Activated T-cell treated with anti-CD3 and anti-CD28 coated beads, Interleukin-2, amount 50 U/mL, for 24 hours (primary cell): ENCODE measurements at places on chromosomes 13 and 19.

- DNase-seq = no peak
Observed at GRCh38 chr19:45576682-45577081, 7.9 kb downstream of the OPA3 start.

DNA sequence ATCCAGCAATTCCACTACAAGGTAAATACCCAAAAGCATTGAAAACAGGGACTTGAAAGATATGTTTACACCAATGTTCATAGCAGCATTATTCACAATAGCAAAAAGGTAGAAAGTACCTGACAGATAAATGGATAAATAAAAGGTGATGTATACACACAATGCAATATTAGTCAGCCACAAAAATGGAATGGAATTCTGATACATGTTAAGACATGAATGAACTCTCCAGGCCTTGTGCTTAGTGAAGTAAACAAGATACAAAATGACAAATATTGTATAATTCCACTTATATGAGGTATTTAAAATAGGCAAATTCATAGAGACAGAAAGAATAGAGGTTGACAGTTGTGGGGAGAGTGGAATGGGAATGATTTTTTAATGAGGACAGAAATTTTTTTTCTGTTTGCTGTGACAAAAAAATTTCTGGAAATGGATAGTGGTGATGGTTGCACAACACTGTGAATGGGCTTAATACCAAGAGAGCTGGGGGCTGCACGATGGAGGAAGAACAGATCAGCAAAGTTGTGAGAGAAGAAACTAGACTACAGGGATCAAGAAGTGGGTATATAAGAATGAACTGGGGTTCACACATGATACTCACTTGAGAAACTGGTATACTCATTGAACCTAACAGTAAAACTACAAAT, 137.2 kb downstream of the MZT1 start:
- DNase-seq = no peak

GRCh38 chr13:42950181-42950580, 41.9 kb downstream of the EPSTI1 start:
- no peak for DNase-seq

DNA sequence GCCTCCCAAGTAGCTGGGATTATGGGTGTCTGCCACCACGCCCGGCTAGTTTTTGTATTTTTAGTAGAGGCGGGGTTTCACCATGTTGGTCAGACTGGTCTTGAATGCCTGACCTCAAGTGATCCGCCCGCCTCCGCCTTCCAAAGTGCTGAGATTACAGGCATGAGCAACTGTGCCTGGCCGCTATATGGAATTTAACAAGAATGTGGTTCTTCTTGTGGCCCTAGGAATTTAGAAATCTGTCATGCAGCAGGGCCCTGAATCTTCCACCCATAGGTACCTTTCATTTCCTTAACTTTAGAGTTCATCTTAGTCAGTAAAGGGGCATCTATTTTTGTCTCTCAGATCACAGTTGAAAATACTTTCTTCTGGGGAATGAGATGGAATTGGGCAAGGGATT, 25.6 kb upstream of the NDFIP2 start:
- DNase-seq = no peak

GRCh38 chr19:50507376-50507775, 3.6 kb downstream of the JOSD2 start:
- no peak for DNase-seq

- DNase-seq = peak; percentile 95
Observed at GRCh38 chr19:54168174-54168917, 4.6 kb downstream of the TMC4 start.

DNA sequence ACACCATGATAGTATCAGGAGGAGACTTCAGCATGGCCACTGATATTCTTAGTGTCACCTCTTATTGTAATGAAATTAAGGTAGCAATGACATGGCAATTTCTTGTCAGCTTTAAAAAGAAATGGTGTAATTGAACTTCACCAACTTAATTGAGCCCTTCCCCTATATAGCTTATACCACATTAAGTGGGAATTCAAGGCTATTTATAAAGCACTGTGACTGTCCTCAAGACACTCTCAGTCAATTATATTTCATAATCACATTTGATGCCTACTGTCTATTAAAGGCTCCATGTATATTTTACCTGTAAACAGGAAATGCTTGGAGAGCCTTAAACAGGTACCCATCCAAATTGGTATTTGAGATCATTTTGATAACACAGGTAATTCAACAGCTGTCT, 28.3 kb downstream of the KLF12 start:
- no peak for DNase-seq

DNA sequence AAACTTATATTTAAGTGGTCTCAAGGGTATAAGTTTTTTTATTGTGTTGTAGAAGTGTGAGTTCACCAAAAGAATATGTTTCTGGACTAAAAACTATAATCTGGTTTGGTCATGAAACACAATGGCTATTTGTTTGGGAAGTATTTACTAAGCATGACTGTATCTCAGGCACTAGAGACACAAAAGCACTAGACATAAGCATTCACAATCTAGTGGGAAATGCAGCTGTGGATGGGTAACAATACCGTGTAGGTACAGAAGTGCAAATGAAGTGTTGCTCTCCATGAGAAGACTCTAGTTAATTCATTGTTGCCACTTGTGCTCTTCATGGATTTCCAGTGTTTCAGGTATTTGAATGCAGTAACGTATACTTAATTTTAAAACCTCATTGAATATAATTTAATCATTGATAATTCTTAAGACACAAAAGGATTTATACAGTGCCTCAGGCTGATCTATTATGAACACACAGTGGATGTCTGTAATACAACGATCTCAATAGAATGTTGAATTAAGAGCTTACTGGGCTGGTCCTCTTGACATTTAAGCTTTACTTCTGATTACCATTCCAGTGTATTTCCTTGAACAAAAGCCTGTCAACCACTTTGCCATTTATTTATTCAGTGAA, 50.9 kb downstream of the TPT1 start:
- DNase-seq = no peak

GRCh38 chr13:19810996-19811881, 28.5 kb upstream of the PSPC1 start:
- no peak for DNase-seq

- no peak for DNase-seq
Observed at GRCh38 chr13:112977091-112977490, 8.1 kb downstream of the MCF2L start.

GRCh38 chr19:49689133-49690078, at the start of gene ADM5:
Gene ADM5, plus strand, starts transcription at chr19:49689594. Its CDS starts 244 bp downstream, at chr19:49689838.
- DNase-seq = peak; percentile 69

DNA sequence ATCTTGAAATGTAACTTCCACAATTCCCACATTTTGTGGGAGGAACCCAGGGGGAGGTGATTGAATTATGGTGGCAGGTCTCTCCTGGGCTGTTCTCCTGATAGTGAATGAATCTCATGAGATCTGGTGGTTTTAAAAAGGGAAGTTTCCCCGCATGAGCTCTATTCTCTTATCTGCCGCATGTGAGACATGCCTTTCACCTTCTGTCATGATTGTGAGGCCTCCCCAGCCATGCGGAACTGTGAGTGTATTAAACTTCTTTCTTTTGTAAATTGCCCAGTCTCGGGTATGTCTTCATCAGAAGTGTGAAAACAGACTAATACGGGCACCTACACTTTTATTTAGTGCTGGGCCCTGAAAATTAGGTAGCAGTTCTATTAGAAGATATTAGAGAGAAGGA, 45.8 kb downstream of the TNFSF13B start:
- DNase-seq = no peak

GRCh38 chr13:47463726-47464125, 537.3 kb downstream of the SUCLA2 start:
- no peak for DNase-seq

DNA sequence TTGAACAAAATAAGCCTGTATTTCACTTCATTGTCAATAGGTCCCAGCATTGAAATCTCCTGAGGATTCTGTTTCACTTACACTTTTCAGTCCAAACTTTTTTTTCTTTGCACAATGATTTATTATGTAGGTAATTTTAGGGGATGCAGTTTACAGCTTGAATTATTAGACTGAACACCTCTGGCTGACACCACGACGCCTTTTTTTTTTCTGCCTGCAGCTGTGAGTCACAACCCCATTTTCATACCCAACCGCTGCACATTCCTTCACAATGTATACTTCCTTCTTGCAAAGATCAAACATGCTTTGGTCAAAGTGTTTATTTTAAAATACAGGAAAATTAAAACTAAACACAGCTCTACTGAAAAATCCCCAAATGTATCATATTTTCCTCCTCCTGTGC, 11.4 kb downstream of the ZIC2 start:
- DNase-seq = no peak

DNA sequence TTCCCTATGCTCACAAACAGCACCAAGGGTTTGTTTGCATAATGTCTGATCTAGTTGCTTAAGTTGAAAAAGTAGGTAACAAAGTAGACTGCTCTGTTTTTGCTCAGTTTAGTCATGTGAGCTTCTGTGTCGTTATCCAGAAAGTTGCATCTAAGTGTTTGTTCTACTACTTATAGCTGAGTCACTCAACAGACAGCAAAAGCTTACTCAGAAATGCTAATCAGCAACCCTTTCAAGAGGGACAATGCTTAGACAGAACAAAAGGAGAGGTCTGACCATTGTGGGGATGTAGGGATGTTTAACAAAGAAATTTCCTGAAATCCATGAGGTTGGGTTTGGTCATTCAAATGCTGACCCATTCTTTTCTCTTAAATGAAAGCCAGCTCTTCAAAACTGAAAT, 106.4 kb downstream of the ATP8A2 start:
- DNase-seq = no peak

- no peak for DNase-seq
Observed at GRCh38 chr13:113192279-113192678, 16.2 kb downstream of the PCID2 start.

GRCh38 chr13:71355010-71355409, 512.0 kb downstream of the DACH1 start:
- DNase-seq = no peak

DNA sequence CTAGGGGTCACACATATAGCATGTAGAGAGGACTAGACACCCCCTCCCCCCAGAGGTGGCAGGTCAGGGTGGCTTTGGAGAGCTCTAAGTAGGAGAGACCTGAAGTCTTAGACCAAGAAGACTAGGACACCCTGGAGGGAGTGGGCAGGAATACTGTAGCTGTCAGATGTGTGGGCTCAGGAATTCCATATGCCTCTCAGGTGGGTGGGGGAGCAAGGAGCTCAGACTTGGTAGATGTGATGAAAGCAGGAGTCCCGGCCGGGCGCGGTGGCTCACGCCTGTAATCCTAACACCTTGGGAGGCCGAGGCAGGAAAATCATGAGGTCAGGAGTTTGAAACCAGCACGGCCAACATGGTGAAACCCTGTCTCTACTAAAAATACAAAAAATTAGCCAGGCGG, 1.6 kb downstream of the CRB3 start:
- no peak for DNase-seq

- no peak for DNase-seq
Observed at GRCh38 chr19:15557223-15557622, 48.9 kb downstream of the CYP4F22 start.

DNA sequence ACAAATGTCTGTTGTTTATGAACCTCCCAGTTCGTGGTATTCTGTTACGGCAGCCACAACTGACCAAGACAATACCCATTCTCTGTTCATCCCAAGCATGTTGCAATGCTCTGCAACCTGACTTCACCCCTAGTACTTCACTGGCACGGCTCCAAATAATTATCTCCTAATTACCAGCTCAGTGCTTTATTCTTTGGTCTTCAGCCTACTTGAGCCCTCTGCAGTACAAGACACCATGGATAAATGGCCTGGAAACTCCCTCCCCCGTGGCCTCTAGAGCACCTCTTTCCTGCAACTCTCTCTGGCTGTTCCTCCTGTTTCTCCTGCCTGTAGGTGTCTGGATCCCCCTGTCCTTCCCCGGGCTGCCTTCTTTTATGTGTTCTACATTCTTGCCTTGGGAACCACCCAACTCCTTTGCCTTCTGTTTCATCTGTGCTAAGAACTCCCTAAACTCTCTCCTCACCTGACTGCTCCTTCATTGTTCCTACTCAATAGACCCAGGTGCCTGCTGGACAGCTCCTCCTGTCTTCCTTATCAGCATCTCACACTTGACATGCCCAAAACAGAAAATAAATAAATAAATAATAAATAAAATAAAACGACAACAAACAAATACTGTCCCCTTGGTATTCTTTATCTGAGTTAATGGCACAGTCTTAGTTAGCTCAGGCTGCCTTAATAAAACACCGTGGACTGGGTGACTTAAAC, 200.4 kb upstream of the IPO5 start:
- DNase-seq = no peak

DNA sequence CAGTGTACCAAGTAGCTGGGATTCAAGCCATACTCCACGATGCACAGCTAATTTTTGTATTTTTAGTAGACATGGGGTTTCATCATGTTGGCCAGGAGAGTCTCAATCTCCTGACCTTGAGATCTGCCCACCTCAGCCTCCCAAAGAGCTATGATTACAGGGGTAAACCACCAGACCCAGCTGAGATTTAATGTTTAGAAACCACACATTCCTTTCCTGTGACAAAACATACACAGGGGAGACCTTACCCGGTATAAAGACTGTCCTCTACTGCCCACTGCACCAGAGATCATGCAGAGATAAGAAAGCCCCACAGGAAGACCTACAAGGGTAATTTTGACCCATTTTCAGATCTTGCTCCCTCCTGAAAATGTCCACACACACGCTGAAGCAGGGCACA, 22.8 kb upstream of the ZNF83 start:
- no peak for DNase-seq
